ENCODE measurements at places on chromosomes 11 and 22.

GRCh38 chr11:36363361-36364268 lies 67.5 kb downstream of the PRR5L start:
- DNase-seq = no peak

DNA sequence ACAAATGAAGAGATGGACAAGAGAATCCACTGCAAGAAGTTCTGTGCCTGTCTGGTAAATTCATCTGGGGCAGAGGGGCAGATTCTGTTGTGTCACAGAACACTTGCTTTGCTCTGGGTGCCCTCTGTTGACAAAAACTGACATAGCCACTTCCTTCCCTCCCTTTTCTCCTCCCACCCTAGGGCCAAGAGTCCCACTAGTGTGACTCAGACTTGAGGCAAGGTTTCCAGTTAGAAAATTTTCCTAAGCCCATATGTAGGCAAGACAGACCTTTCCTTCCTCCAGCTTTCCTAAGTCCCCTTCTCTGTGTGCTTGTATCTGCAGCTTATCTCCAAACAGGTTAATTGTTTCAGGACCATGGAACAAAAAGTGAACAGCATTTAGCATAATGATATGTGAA lies 106.8 kb downstream of the RBFOX2 start:
- DNase-seq = no peak

- no peak for DNase-seq
Observed at GRCh38 chr11:61666684-61667297, 13.4 kb upstream of the DAGLA start.

- no peak for DNase-seq
Observed at GRCh38 chr11:69649576-69649900, 8.6 kb downstream of the CCND1 start.

DNA sequence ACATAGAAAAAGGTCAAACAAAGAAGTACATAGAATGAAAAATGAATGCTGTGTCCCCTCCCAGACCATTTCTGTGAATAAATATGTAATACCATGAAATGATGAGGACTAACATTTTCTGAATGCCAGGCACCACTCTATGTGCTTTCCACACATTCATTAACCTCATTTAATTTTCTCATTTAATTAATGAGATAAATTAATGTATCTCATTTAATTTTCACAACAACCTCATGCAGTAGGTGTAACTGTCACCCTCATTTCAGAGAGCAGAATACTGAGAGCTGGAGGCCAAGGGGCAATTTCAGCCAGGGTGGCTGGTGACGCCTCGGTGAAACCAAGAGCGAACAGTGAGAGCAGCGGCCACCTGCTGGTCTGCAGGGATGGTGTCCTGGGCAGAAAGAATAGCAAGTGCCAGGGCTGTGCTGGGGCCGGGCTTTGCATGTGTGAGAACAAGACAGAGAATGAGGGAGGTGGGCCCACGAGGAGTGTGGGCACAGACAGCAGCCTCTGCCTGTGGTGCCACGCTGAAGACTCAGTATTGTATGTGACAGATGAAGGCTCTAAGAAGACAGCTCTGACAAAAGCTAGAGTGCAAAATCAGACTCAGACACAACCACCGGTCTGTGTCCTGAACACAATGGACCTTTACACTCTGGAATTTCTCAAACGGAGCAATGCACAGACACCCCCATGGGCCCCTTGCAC lies 1.8 kb upstream of the SERPIND1 start:
- DNase-seq = no peak

GRCh38 chr22:26477341-26477731 lies 6.2 kb downstream of the HPS4 start:
- DNase-seq = no peak

DNA sequence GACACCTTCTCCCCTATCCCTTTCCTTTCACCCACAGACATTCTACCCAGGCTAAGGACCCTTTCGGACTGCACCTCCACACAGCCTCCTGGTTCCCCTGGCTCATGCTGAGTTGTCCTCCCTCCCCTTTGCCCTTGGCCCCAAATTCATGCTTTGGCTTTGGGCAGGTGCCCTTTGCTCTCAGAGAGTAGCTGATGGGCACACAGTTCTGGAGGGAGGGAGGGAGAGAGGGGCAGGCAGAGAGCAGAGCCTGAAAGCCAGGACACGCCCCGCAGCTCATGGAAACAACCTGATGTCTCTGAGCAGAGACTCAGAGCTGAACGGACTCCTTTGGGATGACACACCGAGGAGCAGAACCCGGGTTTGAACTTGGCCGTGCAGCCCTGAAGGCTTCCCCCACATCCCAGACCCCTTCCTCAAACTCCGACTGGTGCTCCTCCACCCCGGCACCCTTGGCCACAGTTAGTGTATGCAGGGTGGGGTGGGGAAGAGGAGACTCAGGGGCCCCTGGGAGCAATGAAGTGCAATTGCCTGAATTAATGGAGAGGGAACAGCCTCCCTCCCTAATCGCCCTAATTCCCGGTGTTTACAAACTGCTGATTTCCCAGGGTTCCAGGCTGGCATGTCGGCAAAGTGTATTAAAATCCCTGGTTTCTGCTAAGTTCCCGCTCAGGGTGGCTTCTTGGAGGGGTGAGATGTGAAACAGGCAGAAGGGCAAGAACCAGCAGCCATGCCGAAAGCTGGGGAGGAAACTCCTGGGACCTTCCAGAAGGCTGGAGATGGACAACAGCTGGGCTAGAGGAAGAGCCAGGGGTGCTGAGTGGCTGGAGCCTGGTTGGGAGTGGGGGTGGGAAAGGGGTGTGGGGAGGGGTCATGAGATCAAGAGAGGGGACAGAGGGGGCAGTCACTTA lies 71.2 kb upstream of the SHISAL1 start:
- DNase-seq = no peak

DNA sequence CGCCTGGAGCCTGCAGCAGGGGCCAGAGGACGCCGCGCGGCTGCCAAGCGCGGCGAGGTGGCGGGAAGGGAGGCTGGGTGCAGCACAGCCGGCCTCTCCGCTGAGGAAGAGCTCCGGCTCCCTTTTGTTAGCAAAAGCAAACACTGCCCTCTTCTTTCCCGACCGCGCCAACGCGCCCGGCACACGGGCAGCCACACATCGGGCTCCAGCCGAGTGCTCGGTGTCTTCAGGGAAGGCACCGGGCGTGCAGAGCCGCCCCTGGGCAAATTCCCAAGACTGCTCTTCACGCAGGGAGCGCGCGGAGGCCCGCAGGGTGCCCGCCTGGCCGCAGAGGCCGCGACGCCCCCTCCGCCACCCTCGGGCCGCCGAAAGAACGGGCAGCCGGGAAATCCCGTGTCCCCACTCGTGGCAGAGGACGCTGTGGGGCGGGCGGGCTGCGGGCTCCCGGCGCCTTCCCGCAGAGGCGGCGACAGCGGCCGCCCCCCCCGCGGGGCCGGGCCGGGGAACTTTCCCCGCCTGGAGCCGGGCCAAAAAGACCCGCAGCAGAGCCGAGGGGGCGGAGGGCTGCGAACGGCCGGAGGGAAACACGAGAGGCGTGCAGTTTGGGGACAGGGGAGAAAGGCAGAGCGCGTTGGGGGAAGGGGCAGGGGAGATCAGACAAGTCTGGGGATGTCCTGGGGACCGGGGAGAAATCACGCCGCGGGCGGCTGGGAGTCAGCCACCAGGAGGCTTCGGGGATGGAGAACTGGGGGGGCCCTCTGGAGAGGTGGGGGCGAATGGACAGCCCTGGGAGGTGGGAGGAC lies 931 bp downstream of the CADM1 start:
- DNase-seq = peak; percentile 82

GRCh38 chr22:47039356-47039755 lies 276.9 kb downstream of the TBC1D22A start:
- no peak for DNase-seq

- DNase-seq = no peak
Observed at GRCh38 chr22:24950272-24950902, 2.1 kb upstream of the KIAA1671 start.

DNA sequence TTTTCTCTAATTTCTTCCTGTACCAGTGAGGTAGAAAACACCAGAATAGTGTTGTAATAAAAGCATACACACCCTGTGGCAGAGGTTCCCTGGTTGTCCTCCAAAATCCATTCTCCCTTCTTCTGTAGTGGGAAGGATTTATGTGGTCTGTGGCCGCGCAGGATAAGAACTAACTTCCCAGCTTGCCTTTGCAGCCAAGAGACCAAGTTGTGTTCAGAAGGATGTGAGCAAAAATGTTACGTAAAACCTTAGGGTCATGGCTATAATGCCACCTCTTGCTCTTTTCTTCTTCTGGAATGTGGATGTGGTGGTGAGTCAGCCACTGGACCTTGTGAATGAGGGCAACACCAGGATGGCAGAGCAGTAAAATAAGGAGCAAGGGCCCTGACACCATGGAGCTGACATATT lies 28.4 kb downstream of the CCDC90B start:
- DNase-seq = no peak

GRCh38 chr11:596374-596773 lies 19.4 kb downstream of the IRF7 start:
- DNase-seq = no peak

DNA sequence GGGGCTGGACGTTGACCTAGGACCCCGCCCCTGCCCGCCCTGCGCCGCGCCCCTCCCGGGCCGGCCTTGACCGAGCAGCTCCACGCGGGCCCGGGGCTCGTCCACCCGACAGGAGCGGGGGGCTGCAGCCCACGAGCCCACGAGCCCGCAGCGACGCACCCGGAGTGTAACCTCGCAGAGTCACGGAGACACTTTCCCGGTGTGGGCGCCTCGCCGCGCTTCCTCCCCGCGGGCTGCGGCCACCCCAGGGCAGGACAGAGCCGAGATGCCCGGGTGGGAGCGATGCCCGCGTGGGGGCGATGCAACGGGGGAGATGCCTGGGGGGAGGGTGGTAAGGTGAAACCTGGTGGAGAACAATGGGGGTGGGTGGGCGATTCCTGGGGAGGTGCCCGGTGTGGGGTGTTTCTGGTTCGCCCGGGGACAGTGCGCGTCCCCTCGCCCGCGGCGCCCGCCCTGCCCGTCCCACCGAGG lies 4.9 kb upstream of the ZBED4 start:
- no peak for DNase-seq

DNA sequence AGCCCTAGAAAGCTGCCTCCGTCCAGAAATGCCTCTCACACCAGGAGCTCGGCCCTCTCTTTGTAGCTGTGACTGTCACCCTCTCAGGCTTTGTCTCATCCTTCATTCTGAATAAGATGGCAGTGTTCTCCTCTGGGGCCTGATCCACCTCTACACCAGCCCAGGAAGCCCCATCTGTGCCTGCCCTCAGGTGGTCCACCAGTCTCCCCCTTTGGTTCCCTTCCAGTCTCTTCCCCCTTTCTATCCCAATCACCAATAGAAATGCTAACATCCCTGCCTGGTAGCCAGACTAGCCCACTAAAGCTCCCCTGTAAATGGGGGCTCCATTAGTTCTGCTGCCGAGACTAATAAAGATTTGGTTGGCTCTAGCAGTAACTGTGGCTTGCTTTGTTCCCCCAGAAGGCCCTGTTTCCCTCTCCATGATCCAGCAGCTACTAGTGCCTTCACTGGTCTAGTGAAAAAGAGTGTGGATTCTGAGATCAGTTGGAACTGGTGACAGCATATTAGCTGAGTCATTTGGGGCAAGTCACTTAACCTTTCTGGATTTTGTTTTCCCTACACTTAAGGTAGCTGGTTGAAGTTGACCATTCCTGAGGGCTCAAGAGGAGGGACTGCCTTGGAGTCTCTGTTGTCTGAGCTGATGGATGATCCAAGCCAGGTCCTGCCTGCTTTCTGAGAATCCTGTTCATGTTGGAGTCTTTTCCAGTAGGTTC lies 16.2 kb downstream of the PLEKHB1 start:
- DNase-seq = no peak

GRCh38 chr11:73141309-73142127 lies 600 bp downstream of the FCHSD2 start:
- DNase-seq = peak; percentile 66

- DNase-seq = no peak
Observed at GRCh38 chr11:118896472-118896913, 12.8 kb downstream of the CXCR5 start.

GRCh38 chr11:122804796-122805195 lies 33.5 kb upstream of the CRTAM start:
- no peak for DNase-seq

GRCh38 chr11:63556404-63557013 lies 6.7 kb downstream of the PLAAT2 start:
- no peak for DNase-seq

DNA sequence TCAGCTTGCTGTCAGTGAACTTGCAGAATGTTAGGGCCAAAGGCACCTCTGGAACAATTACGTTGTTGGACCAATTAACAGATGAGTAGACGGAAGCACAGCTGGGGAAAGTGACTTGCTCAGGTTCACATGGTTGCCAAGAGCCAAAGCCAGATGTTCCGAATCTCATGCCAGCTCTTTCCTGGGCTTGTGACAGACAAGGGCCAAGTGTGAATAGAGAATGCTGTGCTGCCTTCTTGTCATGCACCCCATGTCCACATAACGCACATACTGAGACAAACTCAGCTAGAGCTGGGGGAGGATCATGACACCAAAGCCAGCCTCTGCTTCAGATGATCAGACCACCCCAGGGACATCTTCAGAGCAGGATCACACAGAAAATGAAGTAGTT lies 616.3 kb downstream of the INSC start:
- no peak for DNase-seq

GRCh38 chr11:1131033-1131911 lies 26.5 kb upstream of the MUC5AC start:
- no peak for DNase-seq

DNA sequence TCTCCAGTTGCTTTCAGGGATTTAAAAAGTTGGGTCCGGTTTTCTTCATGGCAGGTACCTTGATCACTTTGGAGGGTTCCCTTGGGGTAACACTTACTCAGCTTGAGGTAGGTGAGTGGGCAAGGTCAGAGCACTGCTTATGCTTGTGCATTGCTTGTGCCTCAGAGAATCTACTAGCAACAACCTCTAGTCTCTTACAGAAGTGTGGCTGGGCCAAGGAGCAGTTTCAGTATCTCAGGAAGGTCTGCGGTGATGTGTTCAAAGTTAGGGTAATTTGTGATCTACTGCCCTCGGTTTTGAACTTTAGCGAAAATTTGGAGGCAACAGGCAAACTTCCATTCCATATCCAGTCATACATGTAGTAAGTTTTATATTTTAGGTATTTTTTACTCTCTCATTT lies 62.8 kb downstream of the NCAM1 start:
- DNase-seq = no peak

GRCh38 chr11:119624102-119624615 lies 104.8 kb downstream of the NECTIN1 start:
- DNase-seq = no peak

- no peak for DNase-seq
Observed at GRCh38 chr11:128634395-128634794, 47.0 kb upstream of the ETS1 start.

GRCh38 chr11:59938718-59939117 lies 486 bp downstream of the OOSP1 start:
- no peak for DNase-seq

DNA sequence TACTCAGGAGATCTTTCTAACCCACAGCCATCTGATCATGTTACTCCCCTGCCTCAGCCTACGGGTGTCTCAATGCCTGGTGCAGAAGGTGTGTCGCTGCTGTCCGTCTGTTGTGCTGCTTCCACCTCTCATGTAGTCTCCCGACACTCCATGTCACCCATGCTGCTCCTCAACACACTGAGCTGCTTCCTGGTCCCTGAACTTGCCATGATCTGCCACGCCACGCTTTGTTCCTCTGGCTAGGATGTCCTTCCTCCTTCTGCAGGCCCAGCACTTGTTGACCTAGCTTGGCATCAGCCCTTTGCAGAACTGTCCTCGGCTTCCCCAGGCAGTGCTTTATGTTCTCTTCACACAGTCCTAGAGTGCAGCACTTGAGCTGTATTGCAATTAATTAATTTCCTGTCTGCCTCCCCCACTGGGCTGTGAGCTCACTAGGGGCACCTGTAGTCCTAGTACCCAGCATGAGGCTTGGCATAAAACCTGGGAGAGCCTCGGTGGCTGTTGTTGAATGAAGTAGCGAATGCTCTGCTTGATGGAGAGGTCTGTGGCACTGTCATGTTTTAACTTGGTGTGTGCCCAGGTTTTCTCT lies 9.5 kb downstream of the GTPBP1 start:
- no peak for DNase-seq

All from hypothalamus (tissue), 51 donors.